ENCODE measurements at places on chromosomes 1 and 21. TPM values are rescaled to one million over a fixed set of nuclear protein-coding genes. Genes with fewer than 3 reads are reported as not detected.
A peak's percentile ranks its signal among the peaks of the same experiment; 100 is the strongest.

Gene TRAPPC10
- total RNA-seq, result 37.0 TPM

DNA sequence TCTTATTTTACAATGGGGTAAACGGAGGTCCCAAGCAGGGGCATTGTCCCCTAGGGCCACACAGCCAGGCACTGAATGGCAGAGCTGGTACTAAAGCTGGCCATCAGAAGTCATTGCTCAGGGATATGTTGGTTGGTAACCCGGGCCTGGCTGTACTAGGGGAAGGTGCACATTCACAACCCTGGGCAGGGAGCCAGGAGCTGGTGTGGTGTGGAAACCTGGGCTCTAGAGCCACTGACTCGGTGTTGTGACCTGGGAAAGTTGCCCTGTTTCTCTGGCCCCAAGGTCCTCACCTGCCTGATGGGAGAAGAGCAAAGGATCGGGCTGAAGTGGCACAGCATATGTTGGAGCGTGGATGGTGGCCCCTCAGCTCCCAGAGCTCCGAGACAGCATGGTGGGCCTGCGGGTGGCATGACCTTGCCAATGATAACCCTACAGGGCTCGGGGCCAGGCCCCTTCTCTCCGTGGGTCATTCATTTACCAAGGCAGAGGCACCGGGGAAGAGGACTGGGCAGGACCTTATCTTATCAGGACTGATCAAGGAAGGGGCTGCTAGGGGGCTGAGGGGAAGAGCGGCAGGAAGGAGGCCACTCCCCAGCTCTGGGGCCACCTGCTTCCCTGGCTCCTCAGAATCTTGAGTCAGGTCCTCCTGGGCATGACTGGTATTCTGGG, 274.1 kb downstream of the TRABD2B start:
- no peak for DNase-seq

GRCh38 chr1:175757381-175758015, 14.1 kb upstream of the TNR start:
- DNase-seq, result no peak

Gene TNFRSF18
- 1.1 TPM for total RNA-seq

DNA sequence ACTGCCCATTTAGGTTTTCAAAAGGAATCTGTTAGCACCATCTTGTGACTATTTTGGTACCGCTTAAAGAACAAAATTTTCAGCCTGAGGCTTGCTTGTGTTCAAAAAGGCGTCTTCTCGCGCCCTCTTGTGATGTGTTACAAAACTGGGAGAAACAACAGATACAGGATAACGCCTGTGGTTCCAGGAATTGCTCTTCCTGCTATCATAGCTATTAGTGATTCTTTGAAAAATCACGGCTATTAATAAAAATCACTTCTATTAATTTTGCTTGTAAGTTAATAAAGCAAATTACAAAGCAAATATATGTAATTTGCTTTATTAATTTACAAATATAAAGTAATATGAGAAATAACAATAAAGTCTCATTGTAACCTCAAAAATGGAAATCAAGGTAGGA, 82.2 kb upstream of the ABCD3 start:
- peak; percentile 84 for DNase-seq

Gene SELL
- total RNA-seq, result 5.6 TPM

GRCh38 chr21:44901391-44902074, 19.2 kb downstream of the ITGB2 start:
- no peak for DNase-seq

DNA sequence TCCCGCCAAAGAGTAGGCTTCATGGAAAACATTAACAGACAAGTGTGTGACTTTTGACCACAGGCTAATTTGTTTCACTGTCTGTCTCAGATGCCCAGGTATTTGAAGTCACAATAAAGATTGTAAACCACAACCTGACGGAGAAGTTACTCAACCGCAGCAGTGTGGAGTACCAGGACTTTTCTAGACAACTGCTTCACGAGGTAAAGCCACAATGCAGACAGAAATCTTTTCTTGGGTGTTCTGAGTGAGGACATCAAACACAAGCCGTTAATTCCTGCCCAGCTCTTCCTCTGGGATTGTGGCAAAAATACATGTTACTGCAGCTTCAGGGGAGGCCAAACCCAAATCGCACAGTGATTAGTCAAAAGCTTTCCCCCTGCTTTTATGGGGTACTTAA, 31.0 kb downstream of the UMODL1 start:
- no peak for DNase-seq

Gene PPFIA4
- 7.0 TPM for total RNA-seq

- DNase-seq, result no peak
Measured at GRCh38 chr1:225941187-225941941, at the start of gene LEFTY2. Gene LEFTY2, minus strand, starts transcription at chr1:225941220. Its CDS starts 80 bp downstream, at chr1:225941140.

GRCh38 chr1:196960854-196961253, 16.5 kb upstream of the CFHR5 start:
- DNase-seq, result no peak

- no peak for DNase-seq
Measured at GRCh38 chr1:69743146-69743545, 175.4 kb downstream of the LRRC7 start.

GRCh38 chr1:201639826-201640225, 100.9 kb downstream of the NAV1 start:
- DNase-seq, result no peak

- DNase-seq, result no peak
Measured at GRCh38 chr1:197781968-197782721, 6.9 kb upstream of the DENND1B start.

- no peak for DNase-seq
Measured at GRCh38 chr1:243489681-243490546, 234.1 kb downstream of the SDCCAG8 start.

Gene PGLYRP4
- total RNA-seq, result not detected

DNA sequence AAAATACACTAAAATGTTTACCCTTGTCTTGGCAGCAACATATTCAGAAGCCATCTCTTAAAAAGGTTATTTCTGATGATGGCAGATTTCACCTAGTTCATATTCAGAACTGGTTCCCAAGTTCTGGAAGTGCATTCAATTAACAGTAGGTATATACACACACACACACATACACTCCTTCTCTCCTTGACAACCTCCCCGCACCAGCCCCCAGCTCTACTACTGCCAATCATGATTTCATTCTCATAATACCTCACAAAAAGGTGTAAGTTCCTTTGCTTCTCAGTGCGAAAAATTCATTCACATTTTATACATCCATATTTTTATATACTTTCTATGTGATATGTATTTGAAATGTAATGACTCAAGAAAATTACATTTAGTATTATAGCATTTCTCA, 228.1 kb upstream of the ST6GALNAC5 start:
- no peak for DNase-seq

Gene HCRTR1
- total RNA-seq, result not detected

Gene SPRR1A
- total RNA-seq, result not detected

- peak; percentile 44 for DNase-seq
Measured at GRCh38 chr1:203860396-203861025, 888 bp upstream of the SNRPE start.

GRCh38 chr21:36429947-36430546, 44.9 kb downstream of the CHAF1B start:
- peak; percentile 85 for DNase-seq

- DNase-seq, result no peak
Measured at GRCh38 chr1:247407180-247407616, 8.8 kb upstream of the NLRP3 start.

- no peak for DNase-seq
Measured at GRCh38 chr21:44334329-44335030, 4.7 kb downstream of the CFAP410 start.

Gene GPR37L1
- total RNA-seq, result 0.14 TPM

DNA sequence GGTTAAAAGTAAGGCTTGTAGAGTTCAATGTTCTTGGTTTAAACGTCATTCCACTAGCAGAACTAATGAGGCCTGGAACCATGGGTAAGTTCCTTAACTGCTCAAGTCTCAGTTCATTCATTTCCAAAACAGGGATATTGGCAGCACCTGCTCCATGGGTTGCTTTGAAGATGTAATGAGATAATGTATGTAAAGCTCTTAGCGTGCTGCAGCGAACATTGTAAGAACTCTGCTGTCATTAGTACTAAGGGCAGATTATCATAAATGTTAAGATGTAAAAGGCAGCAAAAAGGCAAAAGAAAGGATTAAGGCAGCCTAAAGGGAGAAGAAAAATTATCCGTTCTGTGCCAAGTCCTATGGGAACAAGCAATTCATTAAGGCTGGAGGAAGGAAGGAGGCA, 129.1 kb upstream of the NGF start:
- DNase-seq, result peak; percentile 1

DNA sequence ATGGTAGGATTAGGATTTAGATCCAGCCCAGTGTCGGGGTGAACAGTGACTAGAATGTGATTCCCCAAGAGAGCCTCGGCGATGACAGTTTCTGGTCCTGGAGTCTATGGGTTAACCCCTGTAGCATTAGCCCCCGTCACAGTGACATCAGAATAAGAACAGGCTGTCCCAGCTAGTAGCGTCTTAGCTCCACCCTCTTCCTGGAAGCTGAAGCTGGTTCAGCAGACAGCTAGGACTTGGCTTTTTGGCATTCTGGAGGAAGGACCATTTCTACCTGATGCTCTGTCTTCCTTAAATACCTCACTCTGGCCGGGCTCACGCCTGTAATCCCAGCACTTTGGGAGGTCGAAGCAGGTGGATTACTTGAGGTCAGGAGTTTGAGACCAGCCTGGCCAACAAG, 5.0 kb downstream of the NDUFS2 start:
- DNase-seq, result peak; percentile 43

Gene KRTAP11-1
- total RNA-seq, result 0.23 TPM

Gene C1orf53
- total RNA-seq, result 6.4 TPM

DNA sequence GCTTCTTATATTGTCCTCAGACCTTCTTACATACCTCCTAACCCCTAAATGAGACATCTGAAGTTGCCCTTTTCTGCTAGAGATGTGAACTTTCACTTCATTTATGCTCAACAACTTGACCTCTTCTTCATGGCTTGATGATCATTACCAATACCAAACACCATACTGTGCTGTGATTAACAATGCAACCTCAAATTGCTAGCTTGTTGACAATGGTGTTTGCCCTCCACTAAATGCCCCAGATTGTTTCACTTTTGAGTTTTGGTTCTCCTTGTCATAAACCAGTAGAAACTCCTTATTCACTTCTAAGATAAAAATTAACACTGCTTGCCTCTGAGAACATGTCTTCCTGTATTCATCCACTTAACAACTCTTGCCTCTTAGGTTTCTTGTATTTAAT, 5.6 kb downstream of the JAK1 start:
- DNase-seq, result no peak

GRCh38 chr1:218376722-218377121, 31.6 kb downstream of the TGFB2 start:
- no peak for DNase-seq

DNA sequence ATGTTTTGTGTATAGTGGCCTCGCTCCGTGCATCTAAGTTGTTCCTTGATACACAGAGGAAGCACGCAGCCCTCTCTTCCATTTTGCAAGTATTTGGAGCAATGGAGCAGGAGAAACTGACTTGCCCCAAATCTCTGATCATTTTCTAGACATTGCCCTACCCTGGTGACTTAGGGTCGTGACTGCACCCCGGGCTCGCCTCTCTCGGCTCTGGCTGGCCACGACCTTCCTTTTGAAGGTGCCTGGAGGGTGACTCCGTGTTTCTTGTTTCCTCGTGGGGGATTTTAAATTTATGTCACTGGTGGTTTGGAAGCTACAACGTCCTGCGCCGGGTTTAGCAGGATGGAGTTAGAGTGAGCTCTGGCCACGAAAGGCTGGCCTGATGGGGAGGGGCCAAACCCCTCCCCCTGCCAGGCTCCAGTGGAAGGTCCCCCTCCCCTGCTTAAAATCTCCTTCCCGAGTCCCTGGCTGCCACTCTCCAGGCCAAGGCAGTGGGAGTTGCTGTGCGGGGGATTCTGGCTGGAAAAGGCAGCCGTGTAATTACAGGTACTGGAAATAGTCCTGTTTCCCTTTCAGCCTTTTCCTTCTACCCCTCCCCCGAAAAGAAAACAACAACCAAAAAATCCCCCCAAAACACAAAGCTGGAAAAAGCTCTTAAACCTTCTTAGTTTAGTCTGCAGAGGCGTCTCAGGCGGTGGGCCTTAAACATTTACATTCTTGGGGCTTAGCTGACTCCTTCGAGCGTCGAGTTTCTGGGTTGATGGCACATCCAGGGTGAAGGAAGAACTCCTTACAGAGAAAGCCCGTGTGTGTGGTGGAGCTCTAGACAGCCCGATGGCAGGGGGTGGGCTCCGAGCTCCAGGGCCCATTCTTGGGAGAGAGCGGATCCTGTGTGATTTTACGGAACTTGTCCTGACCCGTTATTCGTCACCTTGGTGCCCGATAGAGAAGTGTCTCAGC, 28.1 kb downstream of the SPSB1 start:
- no peak for DNase-seq

DNA sequence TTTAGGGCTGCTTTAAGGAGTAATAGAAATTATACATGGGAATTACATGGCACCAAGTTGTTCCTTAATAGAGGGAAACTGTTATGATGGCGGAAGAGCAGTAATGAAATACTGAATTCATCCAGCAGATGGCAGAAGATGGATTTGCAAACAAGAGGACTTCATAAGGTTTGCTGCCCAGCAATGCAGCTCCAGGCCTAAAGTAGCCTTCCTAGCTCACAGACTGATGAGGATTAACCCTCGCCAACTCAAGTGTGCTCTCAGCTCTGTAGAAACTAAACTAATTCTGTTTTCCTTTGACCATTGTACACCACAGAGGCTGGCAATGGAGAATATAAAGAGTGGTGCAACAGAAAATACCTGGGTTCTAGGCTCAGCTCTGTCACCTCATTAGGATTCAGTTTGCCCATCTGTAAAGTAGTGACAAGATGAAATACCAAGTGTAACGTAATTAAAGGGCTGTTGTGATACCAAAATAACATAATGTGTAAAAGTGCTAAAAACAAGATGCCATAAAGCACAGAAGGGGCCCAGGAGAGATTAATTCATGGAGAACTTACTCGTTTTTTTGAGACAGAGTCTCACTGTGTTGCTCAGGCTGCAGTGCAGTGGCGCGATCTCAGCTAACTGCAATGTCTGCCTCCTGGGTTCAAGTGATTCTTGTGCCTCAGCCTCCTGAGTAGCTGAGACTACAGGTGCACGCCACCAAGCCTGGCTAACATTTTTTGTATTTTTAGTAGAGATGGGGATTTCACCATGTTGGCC, 102.4 kb upstream of the SERBP1 start:
- peak; percentile 58 for DNase-seq

DNA sequence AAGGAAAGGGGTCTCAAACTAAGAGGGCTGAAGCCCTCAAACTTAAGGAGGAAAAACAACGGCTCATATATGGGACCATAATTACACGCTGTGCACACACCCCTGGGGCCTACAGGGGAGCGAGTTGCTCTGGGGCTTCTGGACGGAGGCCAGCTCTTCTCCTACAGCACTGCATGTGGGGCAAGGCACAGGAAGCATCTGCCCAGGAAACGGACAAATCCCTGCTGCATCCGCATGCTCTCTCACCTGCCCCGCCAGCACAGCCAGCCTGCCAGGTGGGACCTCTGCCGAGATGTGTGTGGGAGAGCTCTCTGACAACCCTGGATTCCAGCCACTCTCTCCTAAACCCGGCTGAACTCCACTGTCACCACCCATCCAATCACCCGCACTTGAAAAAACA, 54.1 kb downstream of the MRPL37 start:
- no peak for DNase-seq

Gene GREM2
- 52.2 TPM for total RNA-seq

GRCh38 chr1:102800406-102800805, 307.9 kb downstream of the COL11A1 start:
- no peak for DNase-seq

GRCh38 chr1:3352952-3353331, 101.5 kb upstream of the ARHGEF16 start:
- DNase-seq, result peak; percentile 53

- no peak for DNase-seq
Measured at GRCh38 chr21:41880153-41880552, 1.0 kb upstream of the PRDM15 start.

All from mucosa of gallbladder (tissue), 1 donor.